ENCODE measurements at places on chromosomes 2 and 18.
A peak's percentile ranks its signal among the peaks of the same experiment; 100 is the strongest.

GRCh38 chr2:10022966-10023662 is 20.2 kb upstream of the KLF11 start:
- DNase-seq: no peak

DNA sequence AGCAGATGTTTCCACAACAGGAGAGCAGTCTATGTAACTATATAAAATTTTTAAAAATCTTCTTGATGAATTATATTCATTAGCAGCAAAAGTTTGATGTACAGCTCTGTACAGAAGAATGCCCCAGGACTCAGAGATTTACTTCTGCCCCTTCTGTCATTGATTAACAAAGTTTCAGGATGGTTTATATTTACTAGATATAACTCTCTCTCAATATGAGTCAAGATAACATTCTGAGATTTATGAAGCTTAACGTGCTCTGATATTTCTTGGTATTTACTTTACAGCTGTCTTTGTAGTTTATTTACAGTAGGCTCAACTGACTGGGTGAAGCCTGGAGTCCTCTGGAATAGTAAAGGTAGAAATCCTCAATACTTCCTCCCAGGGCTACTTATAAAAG is 93.6 kb upstream of the HNMT start:
- DNase-seq: no peak

DNA sequence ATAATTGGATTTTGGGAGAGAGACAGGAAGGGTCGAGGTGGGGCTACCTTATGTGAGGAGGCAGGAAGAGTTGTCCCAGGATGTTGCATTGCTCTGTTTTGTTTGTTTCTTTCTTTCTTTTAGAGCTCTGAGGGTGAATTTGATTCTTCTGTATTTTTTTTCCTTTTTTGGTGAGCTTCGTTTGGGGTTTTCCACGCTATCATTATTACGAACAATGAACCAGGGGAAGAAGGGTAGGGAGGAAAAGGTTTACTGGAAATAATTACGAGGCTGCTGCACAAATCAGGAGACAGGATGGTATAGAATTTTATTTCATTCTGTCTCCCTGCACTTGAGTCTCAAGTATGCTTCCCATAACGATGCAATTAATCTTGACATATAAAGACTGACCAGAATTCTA is 51.4 kb upstream of the ZNF516 start:
- no peak for DNase-seq

GRCh38 chr2:86314125-86314524 is 23.3 kb downstream of the REEP1 start:
- DNase-seq: no peak

GRCh38 chr2:230327418-230328154 is 593 bp downstream of the SP140L start:
- DNase-seq: no peak

DNA sequence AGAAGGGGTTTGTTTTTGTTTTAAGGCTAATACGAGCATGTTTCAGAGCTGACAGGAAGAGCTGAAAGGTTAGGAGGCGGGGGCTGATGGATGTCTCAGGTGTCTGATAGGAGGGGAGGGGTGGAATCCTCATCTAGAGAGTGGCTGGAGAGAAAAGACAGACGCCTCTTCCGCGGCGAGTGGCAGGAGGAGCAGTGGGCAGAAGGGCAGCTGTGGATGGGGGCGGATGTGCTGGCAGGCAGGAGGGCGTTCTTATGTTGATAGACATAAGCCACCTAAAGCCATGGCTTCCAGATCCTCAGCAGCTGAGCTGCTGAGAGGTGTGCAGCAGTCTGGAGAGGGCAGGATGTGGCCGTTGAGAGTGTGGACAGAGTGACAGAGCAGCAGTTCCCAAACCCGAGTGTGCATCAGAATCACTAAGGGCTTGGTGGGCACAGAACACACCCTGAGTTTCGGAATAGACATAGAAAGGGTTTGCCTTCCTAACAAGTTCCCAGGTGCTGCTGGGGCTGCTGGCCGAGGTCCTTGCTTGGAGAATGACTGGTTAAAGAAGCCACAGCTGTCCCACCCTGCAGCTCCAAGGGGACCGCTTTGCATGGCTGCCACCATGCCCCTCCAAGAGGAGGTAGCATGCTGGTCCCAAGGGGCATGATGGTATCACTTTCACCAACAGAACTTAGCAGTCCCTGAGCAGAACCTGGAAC is 3.0 kb upstream of the ITM2C start:
- no peak for DNase-seq

DNA sequence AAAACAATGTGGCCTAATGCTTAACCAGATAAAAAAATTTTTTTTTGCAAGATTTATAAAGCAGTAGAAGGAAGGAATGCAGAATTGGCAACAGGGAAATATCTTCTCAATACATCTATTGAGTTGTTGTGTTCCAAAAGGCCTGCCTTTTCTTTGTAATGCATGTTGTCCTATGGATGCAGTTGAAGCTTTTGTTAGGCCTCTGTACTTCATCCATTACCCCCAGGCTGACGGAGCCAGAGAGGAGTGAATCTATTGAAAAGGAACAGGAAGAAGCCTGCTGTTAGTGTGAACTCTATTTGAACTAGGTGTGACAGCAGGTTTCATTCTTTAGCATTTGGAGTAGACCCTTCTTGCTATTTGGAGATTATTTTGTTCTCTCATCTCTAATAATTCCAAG is 56.5 kb downstream of the MTX2 start:
- DNase-seq: no peak

DNA sequence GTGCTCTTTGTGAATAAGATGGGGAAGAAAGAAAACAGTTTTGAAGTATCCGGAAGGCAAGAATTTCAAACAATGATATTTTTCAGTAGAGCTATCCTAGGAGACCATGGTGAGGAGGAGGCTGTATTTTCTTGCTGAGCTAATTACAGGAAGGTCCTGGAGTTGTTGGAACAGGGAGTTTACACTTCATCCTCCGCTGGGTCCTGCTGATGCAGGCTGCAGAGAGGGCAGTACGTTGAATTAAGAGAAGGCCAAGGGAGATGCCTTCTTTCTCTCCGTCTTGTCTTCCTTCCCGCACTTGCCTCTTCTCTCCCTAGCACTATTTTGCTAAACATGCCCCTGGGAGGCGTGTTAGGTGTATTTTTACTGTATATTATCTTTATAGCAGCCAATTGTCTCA is 60.0 kb upstream of the EDAR start:
- no peak for DNase-seq

DNA sequence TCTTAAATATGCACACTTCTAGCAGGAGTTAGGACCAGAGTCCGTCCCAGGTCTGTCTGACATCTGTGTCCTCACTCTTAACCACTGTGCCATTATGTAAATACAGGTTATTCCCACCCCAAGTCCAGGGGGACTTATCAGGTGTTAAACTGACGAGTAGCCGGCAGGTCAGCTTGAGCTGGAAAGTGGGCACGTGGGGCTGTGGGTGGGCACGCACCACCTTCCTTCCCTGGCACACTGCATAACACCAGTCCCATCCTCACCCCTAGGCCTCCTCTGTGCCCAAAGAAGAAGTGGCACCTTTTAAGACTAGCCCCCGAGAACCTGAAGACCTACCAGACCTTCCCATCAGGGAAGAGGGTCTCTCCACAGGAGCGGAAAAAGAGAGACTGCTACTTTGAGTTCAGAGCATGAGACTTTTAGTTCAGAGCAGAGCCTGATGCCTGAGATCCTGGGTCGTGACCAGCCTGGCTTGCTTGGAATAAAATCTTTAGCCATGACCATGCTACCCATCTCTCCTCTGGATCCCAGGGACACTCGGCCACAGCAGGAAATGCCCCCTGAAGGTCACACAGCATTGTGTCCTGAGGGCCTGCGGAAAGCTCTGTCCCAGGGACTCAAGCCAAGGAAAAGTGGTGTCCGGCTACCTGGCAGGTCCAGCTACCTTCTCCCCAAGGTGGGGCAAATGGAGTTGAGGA is 62.0 kb downstream of the CIB4 start:
- no peak for DNase-seq

DNA sequence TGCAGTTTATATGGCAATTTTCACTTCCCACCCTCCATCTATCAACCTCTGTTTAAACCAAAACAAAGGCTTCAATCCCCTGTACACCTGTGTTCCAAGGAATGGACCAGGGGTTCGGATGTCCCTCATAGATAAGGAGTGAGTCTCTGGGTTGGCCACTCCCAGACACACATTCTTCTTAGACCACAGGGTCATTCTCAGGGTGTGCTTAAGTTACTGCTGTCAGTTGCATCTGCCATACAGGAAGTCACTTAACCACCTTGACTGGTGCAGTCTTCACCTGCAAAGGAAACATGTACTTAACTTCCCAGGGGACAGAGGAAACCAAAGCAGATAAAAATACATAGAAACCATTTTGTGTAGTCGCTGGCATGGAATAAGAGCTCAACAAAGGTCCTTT is 151.0 kb upstream of the NDUFV2 start:
- DNase-seq: no peak

GRCh38 chr2:11387100-11387390 is 42.6 kb upstream of the ROCK2 start:
- no peak for DNase-seq

GRCh38 chr2:68319398-68320117 is at the start of gene CNRIP1:
Gene CNRIP1 (minus strand): TSS chr2:68319949. CDS start chr2:68319400, 549 bp downstream.
- DNase-seq: no peak

GRCh38 chr2:112181571-112182290 is 43.5 kb downstream of the FBLN7 start:
- DNase-seq: peak; percentile 48

- DNase-seq: no peak
Observed at GRCh38 chr2:170365686-170366085, 187.7 kb downstream of the MYO3B start.

GRCh38 chr2:238873381-238873801 is 25.5 kb downstream of the TWIST2 start:
- DNase-seq: no peak

DNA sequence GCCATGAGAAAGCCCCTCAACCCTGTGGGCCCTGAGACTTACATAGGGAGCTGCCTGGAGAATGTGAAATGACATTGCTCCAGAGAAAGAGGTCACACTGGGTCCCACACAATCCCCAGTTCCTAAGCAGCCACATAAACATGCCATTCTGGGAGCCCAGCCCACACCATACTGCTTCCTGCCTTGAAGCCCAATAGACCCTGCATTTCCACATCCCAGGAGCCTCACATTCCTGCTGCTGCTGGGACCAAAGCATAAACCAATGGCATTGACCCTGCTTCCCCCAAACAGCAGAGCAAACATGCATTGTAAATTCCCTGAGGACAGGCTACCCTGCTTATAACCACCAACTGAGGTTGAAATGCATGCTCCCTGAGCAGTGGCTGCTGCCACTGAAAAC is 1117.6 kb upstream of the SLC39A10 start:
- no peak for DNase-seq

GRCh38 chr2:137333386-137334165 is 568.2 kb downstream of the THSD7B start:
- DNase-seq: no peak

GRCh38 chr2:75464348-75464946 is 96.3 kb downstream of the EVA1A start:
- DNase-seq: no peak

DNA sequence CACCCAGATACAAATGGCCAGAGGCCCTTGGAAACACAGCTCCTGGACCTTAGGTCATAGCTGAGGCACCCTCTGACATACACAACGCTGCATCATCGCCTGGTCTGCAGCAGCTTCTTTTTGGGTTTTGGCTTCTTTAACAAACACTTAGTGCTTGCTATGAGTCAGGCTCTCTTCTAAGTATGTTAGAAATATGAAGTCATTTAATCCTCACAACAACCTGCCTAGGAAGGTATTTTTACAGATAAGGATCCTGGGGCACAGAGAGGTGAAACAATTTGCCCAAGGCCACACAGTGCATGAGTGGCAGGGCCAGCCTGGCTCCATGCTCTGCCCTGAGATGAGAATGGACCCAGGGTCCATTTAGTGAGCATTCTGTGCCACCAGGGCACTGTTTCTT is 96.6 kb downstream of the TMEM17 start:
- no peak for DNase-seq

- DNase-seq: no peak
Observed at GRCh38 chr2:112483831-112484230, 1.9 kb downstream of the TTL start.

DNA sequence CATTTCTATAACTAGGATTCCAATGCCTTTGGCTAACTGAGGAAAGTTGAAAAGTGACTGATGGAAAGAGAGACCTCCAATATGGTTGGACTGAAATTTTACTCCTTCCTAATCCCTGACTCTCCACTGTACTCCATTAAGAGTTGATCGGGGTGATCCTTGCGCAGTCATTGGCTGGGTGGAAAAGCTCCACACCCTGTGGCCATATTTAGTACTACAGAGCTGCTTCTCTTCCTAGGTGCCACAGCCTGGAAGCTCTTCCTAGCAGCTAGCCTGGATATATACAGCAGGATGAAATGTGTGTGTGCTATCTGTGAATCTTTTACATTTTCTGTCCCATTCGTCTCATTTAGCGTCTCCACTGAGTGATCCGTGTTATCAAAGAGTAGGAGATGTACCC is 71.2 kb downstream of the MEP1B start:
- DNase-seq: no peak

- no peak for DNase-seq
Observed at GRCh38 chr18:72799106-72799505, 68.7 kb downstream of the NETO1 start.

- no peak for DNase-seq
Observed at GRCh38 chr2:124131276-124131675, 106.2 kb downstream of the CNTNAP5 start.

DNA sequence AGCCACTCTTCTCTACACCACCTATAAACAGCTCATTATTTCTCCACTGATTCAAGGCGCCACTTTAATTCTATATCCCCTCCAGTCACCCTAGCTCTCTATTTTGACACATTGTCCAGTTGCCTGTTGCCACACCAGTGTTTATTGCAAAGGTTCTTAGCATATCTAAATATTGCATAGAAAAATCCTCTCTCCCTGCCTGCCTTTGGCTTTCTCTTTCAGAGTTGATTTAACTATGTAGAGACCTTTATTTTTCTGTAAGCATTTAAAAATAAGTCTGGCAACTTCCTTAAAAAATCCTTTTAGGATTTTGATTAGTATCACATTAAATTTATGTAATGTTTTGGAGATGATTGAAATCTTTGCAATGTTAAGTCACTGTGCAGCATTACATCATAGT is 47.9 kb upstream of the B3GNT7 start:
- DNase-seq: no peak

- DNase-seq: no peak
Observed at GRCh38 chr2:45678791-45679348, 27.4 kb downstream of the PRKCE start.

DNA sequence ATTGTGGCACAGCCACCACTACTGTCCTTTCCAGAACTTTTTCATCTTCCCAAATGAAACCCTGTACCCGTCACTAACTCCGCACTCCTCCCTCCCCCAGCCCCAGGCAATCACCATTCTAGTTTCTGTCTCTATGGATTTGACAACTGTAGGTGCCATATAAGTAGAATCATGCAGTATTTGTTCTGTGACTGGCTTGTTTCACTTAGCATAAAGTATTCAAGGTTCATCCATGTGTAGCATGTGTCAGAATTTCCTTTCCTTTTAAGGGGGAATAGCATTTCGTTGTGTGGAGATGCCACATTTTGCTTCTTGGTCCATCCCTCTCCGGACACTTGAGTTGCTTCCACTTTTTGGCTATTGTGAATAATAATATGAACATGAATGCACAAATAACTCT is 842 bp upstream of the CKAP2L start:
- no peak for DNase-seq

Data from stimulated activated CD4-positive, alpha-beta T cell treated with anti-CD3 and anti-CD28 coated beads, Interleukin-12 subunit alpha, Interleukin-12 subunit beta, amount 100 ng/mL, for 48 hours (primary cell).